ENCODE measurements at places on chromosomes 5 and 9.

DNA sequence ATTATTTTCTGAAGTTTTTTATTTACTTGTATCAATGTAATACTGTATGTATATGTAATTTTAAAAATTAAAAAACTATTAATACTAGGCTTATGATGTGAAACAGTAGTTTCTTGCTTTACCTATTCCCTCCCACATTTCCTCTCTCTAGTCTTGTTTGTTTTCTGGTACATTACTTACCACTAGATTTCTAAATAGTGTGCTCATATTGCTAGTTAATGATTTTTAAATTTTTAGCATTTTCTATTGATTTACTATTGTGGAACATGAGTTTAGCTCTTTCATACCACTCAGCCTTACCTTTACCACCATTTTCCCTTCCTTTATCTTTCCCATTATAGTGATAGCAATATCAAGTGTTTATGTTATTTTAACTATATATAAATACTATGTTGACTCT is 39.3 kb downstream of the UBE2R2 start:
- DNase-seq, result no peak

DNA sequence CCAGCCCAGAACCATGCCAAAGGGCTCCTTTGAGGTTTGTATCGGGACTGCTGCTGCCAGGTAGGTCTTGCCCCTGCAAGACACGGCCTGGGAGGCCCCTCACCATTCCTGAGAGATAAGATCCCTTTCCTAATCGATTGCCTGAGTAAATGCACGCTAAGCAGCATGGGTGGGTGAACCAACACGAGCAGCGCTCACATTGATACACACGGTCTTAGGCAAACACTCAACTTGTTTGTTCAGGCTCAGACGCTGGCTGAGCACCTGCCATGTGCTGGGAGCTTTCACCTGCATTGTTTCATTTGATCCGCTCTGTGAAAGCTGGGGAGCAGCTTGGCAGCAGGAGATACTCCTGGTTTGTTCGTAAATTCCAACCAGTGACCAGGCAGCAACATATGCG is 76.9 kb upstream of the NEURL1B start:
- DNase-seq, result peak; percentile 93

GRCh38 chr9:96149533-96150280 is 152.3 kb downstream of the HSD17B3 start:
- no peak for DNase-seq

- DNase-seq, result no peak
Observed at GRCh38 chr5:172901788-172902496, 57.3 kb upstream of the RPL26L1 start.

GRCh38 chr9:72305102-72305546 is 59.9 kb downstream of the ZFAND5 start:
- DNase-seq, result no peak

DNA sequence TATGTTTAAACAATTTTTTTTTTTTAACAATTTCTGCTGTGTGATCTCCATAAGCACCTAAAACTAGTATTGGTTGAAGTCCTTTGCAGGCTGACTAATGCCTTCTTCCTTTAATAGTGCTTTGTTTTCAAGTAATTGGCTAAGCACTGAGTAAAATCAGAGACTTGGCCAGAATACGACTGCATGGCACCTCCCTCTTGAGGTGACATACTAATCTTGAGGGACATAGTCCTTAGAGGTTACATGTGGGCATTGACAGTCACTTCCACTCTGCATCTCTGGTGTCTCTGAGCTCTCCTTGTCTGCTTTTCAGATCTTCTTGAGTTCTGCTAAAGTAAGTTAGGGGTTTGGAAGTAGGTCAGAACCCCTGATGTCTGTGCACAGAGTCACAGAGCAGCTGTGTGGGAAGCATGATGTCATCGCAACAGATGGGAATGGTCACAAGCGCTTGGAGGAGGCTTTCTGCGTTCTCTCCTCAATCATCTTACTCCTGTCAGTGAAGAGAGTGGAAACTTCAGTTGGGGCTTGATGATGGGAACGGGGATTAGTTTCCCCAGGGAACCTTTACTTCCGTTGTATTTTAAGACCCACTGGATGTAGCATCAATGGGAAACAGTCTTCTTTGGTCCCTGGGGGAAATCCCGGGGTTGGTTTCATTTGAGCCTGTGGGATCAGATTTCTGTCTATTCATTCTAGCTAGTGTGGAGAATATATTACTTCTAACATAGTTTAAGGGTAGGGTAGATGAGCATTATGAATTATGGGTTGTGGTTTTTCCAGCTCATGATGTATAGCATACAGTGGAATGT is 136.9 kb downstream of the ARHGAP26 start:
- DNase-seq, result no peak

DNA sequence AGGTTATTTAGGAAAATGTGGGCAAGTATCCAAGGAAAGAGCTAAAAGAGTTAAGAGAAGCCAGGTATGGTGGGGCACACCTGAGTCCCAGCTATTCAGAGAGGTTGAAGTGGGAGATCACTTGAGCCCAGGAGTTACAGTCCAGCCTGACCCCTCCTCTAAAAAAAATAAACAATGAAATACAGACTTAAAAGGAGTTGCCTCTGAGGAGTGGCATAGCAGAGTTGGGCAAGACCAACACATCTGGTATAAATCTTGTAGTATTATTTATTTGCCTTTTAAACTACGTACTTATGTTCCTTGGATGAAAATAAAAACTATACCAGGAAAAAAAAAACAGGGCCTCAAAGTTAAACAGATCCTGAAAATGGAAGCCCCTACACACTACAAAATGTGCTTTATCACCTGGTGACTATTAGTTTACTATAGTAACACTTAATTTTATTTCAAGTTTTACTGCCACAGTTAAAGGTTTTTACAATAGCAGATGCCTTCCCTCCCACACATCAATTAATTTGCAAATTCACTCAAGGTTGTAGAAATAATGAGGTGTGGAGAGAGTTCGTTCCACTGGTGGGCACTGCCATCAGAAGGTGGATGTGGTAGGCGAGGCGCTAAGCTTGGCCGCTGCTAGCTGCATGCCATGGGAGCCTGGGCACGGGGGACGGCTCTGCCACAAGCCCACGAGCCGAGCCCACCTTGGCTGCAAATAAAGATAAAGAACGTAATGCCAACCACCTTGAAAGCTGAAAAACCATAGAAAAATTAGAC is 48.0 kb downstream of the MED27 start:
- DNase-seq, result no peak

DNA sequence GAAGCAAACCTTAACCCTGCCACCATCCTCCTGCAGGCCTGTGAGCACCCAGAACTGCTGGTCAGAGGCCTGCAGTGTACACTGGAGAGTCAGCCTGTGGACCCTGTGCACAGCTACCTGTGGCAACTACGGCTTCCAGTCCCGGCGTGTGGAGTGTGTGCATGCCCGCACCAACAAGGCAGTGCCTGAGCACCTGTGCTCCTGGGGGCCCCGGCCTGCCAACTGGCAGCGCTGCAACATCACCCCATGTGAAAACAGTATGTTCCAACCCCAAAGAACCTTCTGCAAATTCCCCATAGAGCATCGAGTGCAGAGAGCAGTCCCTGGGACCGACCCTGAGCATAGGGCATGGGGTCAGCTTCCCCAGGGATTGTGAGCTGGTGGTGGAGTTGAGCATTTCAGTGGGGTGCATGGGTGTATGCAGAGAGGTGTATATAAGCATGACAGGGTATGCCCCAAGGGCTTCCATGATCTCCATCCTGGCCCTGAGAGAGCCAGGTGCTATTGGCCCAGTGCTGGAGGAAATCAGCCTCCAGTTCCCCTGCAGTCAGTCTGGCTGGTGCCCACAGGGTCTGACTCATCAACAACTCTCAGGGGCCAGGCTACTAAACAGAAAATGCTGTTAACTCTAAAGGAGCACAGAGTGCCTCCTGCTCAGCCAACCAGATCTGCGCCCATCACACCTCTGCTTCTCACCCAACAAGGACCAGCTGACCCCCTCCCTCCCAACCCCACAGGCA is 126.2 kb downstream of the SAXO1 start:
- DNase-seq, result no peak

DNA sequence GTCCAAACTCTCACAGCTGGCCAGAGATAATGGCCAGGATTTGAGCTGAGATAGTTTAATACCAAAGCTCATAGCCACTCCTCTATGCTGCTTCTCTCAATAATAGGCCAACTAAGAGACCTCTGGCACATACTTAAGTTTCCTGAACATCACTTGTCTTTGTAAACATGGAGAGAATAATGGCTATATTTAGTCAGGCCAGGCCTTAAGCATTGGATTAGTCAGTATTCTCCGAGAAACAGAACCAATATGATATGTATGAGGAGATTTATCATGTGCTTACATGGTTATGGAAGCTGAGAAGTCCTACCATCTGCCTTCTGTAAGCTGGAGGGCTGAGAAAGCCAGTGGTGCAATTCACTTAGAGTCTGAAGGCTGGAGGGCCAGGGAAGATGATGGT is 45.4 kb downstream of the CFAP95 start:
- DNase-seq, result no peak

- no peak for DNase-seq
Observed at GRCh38 chr5:7844901-7845300, 6.0 kb downstream of the CFAP90 start.

- no peak for DNase-seq
Observed at GRCh38 chr5:82416512-82416911, 138.4 kb upstream of the RPS23 start.

DNA sequence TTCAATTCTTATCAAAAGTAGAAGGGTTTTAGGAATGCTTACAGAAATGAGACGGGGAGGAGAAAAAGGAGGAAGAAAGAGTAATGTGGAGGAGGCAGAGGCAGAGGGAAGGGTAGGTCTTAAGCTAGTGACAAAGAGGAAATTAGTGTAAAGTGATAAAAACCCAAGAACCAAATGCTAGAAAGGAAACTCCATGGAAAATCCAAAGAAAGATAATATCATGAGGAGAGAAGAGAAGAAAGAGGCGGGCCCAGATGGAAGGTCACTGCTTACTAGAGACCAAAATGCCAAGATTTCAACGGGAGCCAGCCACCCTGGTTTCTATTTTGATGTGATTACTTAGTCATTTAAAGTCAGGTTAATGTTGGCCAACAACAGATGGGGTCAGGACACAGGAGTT is 68.6 kb upstream of the IL12B start:
- no peak for DNase-seq

GRCh38 chr5:25707093-25707492 is 1062.3 kb upstream of the CDH10 start:
- no peak for DNase-seq

- DNase-seq, result no peak
Observed at GRCh38 chr5:150484964-150485692, 22.8 kb upstream of the NDST1 start.

- no peak for DNase-seq
Observed at GRCh38 chr9:121026768-121027167, 23.3 kb downstream of the C5 start.

- DNase-seq, result peak; percentile 98
Observed at GRCh38 chr9:77589046-77589795, 58.9 kb downstream of the GNA14 start.

DNA sequence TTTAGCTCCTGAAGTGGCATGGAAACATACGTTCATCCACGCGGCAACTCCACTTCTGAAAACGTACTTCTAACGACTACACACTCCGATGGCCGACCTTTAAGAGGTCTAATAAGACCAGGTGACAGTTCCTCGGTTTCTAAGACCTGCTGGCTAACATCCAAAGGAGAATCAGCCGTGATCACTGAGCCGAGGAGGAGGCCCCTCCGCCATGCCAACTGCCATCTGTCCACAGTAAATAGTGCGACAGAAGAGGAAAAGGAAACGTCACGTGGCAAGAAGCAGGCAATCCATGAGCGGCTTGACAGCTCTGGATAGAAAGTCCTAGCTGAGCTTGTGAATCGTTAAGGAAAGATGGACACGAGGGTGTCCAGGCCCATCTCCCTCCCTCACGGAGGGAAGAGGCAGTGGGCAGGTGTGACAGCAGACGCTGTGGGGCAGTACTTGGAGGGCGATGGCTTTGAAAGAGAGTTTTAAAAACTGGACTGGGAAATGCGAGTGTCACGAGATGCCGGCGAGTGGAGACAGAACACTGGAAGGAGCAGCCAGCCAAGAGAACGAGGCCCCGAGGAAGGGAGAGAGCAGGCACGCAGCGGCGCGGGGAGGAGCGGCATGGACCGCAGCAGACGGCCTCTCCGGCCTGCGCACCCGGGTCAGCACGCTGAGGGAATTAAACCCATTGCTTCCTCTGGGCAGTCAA is 66.7 kb upstream of the TBC1D9B start:
- DNase-seq, result peak; percentile 83

GRCh38 chr9:32378993-32379729 is 5.3 kb upstream of the ACO1 start:
- peak; percentile 72 for DNase-seq

DNA sequence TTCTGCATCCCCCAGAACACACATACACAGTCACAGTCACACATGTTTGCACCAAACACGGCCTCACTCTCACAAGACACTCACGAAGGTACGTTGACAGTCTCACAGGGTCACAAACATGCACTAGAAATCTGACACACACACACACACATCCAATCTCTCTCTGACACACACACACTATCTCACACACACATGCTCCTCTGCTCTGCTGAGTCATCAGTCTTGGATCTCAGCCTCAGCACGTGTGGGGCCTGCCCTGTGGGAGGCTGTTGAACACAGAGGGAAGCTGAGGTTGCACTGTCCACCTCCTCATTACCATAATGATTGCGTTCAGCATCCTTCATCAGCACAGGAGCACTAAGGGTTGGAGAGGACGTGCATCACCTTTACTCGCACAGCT is 188.8 kb downstream of the MTRR start:
- no peak for DNase-seq

DNA sequence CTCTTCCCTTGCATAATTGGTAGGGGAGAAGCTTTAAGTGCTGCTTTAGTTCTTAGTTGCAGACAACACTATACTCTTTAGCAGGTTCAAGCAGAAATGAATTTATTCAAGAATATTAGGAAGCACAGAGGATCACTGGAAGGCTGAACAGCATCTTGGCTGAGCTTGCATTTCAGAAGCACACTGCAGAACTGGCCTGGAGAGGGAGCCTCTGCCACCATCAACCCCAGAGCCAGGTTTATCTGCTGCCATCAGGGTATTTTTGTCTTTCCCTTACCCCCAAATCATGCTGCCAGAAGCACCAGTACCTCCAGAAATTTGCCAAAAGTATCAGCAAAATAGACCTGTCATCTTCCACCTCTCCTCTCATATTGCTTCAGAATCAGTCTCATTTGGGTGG is 440.7 kb downstream of the DMAC1 start:
- no peak for DNase-seq

Measured in NCI-H2029 treated with DMSO at 0.1 percent for 48 hours (cell line).